Hematopoietic multipotent progenitor cell treated with erythropoietin and hydrocortisone succinate and interleukin-3 and kit ligand, for 6 days (in vitro differentiated cells): ENCODE measurements at places on chromosomes 6 and 20.

DNA sequence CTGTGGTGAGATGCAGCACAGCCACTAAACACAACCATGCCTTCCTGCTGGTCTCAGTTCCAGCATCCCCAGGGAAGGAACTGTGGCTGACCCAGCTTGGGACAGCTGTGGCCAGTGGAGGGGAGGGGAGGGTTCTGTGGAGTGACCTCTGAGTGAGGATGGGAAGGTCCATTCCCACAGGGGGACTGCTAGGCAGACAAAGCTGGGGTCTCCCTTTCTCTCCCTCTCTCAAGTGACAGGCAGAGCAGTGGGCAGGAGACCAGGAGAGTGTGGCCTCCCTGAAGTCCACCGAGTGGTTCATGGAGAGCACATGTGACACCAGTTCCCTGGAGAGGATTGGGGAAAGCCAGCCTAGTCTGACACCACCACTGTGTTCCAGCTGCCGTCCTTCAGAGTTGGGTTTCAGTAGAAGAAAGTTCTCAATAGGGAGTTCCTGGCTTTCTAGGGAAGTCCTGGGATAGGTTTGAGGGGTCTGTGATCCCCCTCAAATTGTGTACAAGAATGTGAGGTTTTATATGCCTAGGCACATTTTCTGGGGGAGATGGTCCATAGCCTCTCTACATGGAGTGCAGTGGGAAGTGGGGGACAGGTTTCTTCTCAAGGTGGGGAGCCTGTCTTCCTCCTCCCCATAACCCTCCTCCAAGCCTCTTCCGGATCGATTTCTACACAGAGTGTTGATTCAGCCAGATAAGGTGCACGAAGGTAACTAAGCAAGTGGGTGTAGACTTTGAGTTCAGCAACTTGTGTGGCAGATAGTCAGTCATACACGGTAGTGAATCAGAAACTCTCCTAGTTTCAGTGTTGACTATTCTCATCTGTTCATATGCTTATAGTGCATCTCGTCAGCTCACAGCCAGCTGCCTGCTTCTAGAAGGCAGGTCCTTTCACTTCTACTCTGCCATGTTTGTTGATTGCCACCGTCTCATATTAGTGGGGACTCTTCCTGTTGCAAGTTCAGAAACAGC is 18.9 kb downstream of the MANBAL start:
- DNase-seq: no peak

- peak; percentile 35 for DNase-seq
Observed at GRCh38 chr6:87806635-87807034, 104.6 kb upstream of the AKIRIN2 start.

- DNase-seq: no peak
Observed at GRCh38 chr20:25394996-25395395, 4.4 kb upstream of the ABHD12 start.

- no peak for DNase-seq
Observed at GRCh38 chr20:18314786-18315406, 26.6 kb downstream of the ZNF133 start.

GRCh38 chr6:112193535-112194051 is 60.8 kb downstream of the LAMA4 start:
- no peak for DNase-seq

- no peak for DNase-seq
Observed at GRCh38 chr6:118187568-118188164, 280.6 kb downstream of the SLC35F1 start.

- DNase-seq: no peak
Observed at GRCh38 chr6:140538926-140539325, 1164.5 kb upstream of the CITED2 start.

GRCh38 chr6:45710304-45710821 is 305.3 kb downstream of the CLIC5 start:
- DNase-seq: peak; percentile 58

GRCh38 chr6:57024775-57025174 is 21.7 kb upstream of the KIAA1586 start:
- no peak for DNase-seq

- no peak for DNase-seq
Observed at GRCh38 chr6:45815466-45816125, 200.1 kb downstream of the CLIC5 start.

- DNase-seq: no peak
Observed at GRCh38 chr6:148074291-148074690, 268.3 kb upstream of the SASH1 start.

DNA sequence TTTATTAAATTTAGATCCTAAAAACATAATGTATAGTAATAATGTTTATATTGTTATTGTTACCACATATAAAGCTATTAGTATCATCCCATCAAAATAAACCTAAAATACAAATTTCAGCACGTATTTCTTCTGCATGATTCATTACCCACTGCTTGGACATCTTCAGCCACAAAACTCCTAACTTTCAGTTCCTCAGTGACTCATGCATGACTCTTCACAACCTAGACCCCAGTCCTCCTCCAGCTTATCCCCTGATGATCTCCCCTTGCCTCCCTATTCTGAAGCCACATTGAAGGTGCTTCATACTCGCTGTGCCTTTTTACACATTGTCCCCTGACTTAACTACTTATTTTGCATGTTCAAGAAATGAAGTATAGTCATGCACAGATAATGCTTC is 11.2 kb upstream of the GPRC6A start:
- no peak for DNase-seq

- no peak for DNase-seq
Observed at GRCh38 chr20:6769903-6770785, 2.7 kb downstream of the BMP2 start.

DNA sequence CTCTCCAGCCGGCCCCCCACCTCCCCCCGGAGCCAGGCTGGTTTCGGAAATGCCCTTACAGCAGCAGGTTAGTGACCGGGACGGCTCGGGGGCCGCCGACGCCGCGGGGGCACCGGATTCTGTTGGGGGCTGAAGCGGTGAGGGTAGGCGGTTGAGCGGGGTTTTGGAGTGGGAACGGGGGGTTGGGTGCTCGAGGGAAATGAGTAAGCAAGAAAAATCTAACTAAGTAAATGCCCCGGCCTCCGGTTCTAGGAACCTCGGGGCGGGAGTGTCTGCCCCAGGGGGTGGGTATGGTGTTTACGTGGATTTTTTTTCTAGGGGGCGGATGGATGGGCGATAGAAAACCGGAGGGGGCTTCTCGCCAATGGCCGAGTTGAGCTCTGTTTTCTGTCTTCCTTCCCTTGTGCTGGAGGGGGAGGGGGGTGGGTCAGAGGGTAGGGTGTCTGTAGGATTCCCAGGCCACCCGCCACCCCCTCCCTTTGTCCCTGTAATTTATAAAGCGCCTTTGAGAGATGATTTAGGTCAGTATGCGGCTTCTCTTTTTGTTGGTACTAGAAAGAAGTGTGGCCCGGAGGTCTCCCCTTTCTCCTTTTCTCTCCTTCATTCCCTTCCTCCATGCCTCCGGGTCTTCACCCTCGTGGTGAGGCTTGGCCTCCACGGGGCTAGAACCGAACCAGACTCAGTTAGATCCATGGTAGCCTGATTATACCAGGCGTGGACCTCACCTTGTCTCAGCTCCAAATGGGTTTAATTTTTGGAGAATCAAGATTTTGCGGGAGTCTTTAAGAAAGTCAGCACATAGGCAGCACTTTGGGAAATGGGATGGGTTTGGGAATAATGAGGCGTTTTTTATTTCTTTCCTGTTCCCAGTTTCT is 2.3 kb downstream of the E2F3 start:
- peak; percentile 86 for DNase-seq

DNA sequence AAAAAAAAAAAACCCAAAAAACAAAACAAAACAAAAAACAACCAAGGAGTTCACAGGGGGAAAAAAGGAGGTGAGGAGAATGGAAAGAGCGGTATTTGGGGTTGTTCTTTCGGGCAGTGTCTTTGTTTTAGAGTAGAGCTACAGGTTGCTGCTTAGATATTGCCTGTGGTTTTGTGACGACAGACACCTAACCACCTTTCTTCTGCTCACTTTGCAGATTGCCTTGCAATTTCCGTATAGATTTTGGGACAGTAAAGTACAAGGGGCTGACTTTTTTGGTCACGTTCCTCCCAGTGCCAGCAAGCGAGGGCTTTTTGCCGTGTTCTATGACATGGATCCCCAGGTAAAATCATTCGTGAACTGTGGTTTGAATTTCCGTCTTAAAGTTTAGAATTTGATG is 50.9 kb downstream of the DEK start:
- DNase-seq: no peak

- no peak for DNase-seq
Observed at GRCh38 chr6:7939864-7940228, 29.3 kb upstream of the TXNDC5 start.

DNA sequence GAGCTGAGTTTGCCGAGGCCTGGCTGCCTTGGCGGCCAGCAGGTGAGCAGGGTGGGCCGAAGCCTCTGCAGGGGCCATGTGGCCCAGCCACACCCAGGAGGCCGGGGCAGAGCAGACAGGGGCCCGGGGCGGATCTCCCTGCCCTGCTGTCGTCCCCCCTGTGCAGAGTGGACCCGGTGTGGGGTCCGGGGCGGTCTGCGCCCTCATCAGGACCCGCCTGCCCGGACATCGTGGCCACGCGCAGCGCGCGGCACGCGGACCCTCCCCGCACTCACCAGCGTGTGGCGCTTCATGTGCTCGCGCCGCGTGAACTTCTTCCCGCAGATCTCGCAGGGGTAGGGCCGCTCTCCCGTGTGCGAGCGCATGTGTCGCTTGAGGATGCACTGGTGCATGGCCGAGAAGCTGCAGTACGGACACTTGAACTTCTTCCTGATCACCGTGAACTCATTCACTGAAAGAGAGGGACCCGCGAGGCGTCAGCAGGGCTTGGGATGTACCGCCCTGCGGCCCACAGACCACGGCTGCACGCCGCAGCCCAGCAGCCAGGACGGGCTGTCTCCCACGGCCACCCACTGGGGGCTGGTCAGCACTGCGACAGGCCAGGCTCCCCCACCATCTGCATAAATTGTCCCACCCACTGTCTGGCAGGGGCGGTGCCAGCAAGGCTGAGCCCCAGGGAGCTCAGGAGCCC is 13.0 kb downstream of the SLC2A4RG start:
- DNase-seq: no peak

GRCh38 chr6:167738386-167738785 is 88.3 kb upstream of the AFDN start:
- DNase-seq: no peak

DNA sequence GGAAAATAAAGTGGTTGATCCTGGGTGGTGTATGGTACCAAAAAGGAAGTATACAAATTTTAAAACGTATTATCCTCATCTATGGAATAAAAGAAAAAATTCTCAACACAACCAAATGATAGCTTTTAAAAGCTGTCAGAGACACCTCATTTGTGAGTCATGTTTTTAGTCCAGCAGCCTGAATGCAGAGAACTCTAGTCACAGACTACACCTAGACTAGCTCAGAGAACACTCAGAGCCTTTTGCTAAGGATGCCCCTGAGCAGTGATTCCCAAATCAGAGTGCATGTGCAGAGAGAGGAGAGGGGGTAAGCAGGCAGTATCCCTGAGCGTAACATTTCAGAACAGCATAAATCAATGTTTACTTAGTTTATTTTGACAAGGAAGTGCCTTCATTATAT is 809.3 kb downstream of the HACE1 start:
- DNase-seq: no peak

DNA sequence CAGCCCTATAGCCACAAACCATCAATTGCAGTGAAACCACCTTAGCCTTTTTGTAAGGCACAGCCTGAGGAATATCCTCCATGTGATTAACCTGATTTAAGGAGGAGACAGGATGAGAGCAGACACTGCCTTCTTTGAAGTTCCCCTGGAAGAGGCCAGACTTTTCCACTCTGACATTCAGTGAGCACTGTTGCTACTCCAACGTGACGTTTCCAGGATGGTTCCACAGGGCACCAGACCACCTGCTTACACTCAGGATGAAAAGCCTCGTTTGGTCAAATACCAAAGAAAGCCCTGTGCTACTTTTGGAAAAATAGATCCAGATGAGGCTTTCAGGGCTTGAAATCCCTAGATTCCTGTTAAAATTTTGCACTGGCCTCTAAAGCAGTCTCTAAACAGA is 1102.1 kb upstream of the FLRT3 start:
- DNase-seq: no peak

- DNase-seq: no peak
Observed at GRCh38 chr6:30495993-30496392, 6.7 kb downstream of the HLA-E start.

- DNase-seq: no peak
Observed at GRCh38 chr6:116102873-116103272, 2.2 kb downstream of the NT5DC1 start.

- DNase-seq: no peak
Observed at GRCh38 chr6:105791583-105792318, 294.4 kb upstream of the PRDM1 start.

GRCh38 chr6:26045928-26046368 is 41.3 kb upstream of the HFE start:
- peak; percentile 79 for DNase-seq

DNA sequence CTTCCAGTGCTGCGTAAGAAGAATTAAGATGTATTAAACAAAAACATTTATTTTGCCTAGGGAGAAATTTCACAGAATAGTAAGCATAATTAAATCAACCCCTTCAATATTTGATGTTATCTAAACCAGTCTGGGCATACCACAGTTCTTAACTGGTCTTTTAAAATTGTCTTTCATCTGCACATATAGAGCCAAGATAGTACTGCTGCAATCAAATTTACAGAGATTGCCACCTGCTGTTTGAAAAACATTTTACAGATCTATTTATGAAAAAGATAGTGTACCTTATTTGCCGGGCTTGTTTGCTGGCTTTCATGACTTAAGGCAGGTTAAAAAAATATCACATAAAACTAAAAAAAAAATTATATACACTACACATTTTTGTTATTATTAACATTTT is 323.2 kb downstream of the ADGRB3 start:
- peak; percentile 36 for DNase-seq

DNA sequence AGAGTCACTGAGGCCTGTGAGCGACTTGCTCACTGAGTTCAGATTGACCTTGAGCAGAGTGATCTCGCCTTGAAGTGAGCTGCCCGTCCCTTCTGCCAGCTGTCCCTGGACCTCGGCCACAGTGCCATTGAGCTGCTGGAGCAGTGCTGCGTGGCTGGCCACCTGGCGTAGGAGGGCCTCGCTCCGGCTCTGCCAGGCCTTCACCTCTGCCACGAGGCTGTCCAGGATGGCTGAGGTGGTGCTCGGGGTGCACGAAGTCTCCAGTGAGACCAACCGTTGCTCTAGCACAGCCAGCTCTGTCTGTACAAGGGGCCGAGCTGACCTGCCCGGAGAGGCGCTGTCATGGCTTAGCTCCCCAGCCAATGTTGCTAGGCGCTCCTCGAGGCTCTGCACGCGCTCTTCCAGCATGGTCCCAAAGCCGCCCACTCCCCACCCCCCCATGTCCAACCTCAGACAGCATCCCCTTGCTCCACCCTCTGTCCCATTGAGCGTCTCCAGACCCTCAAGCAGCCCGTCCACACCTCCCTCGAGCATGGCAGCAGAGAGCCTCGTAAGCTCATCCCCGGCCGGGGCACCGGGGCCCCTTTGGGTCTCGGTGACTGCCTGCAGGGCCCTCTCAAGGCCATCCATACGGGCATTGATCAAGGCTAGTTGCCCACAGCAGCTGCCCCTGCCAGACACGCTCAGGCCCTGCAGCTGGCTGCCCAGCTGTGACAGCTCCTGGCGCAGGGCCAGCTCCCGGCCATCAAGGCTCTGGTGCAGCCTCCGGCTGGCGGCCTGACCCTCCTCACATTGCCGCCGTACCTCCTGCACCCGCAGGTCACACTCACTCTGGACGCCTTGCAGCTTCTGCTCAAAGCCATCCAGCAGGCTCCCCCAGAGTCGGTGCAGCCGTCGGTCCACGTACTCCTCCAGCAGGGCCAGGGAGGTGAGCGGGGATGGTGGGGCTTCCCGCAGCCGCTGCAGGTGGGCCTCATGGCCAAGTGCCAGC is 4.6 kb downstream of the EMILIN3 start:
- no peak for DNase-seq
